ENCODE measurements at places on chromosomes 13 and 19.
A peak's percentile ranks its signal among the peaks of the same experiment; 100 is the strongest.

GRCh38 chr13:113584870-113585671 is 518 bp downstream of the TFDP1 start:
- DNase-seq, result no peak

DNA sequence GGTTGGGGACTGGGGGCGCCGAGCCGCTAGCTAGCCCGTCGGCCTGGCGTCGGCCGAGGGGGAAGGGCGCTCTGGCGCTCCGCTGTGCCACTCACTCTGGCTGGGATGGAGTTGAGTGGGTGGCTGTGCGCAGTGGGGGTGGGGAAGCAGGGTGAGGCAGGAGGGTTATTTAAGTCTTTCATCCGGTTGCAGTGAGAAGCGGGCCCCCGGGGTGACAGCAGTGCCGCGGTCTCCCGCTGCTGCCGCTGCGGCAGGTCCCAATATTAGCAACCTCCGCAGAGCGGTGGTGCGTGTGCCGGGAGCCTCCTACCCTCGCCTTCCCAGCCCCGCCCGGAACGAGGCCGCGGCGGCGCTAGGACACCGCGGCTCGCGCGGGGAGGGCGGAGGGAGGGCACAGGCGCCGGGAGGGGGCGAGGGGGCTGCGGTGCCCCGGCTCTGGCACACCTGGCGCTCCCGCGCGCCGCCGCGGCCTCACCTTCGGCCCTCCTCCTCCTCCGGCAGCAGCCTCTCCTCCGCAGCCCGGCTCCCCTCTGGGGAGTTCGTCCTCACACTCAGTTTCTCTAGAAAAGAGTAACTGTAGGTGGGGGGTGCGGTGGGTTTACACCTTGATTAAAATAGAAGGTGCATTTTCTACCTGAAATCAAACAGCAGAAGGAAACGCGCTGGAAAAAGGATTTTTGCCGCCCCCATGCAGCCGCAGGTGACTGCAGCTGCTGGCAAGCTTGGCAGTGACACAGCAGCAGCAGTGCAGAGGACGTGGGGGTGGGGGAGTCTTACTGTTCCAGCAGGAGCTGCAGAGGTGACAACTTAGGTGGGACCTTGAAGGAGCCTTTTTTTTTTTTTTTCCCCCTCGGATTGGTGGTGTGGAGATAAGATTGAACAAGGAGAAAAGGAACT is 4.5 kb downstream of the FGF9 start:
- DNase-seq, result no peak

DNA sequence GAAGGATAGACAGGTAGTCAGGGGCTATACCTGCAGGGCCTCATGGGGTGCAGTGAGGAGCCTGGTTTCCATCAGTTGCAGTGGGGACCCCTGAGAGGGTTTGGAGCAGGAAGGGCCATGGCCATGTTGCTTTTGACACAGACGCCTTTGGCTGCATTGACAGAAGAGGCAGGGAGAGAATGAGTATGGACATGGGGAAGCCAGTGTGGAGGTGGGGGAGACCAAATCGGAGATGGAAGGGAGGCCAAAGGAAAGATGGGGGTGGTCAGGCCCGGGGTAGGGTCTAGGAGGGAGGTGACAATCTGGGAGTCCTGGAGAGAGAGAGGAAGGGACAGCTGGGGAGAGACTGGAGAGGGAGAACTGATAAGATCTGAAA is 1.3 kb downstream of the HSD11B1L start:
- no peak for DNase-seq

GRCh38 chr13:43988302-43988701 is 108.6 kb downstream of the LACC1 start:
- DNase-seq, result no peak

GRCh38 chr13:102912599-102912998 is 66.8 kb downstream of the ERCC5 start:
- DNase-seq, result no peak

DNA sequence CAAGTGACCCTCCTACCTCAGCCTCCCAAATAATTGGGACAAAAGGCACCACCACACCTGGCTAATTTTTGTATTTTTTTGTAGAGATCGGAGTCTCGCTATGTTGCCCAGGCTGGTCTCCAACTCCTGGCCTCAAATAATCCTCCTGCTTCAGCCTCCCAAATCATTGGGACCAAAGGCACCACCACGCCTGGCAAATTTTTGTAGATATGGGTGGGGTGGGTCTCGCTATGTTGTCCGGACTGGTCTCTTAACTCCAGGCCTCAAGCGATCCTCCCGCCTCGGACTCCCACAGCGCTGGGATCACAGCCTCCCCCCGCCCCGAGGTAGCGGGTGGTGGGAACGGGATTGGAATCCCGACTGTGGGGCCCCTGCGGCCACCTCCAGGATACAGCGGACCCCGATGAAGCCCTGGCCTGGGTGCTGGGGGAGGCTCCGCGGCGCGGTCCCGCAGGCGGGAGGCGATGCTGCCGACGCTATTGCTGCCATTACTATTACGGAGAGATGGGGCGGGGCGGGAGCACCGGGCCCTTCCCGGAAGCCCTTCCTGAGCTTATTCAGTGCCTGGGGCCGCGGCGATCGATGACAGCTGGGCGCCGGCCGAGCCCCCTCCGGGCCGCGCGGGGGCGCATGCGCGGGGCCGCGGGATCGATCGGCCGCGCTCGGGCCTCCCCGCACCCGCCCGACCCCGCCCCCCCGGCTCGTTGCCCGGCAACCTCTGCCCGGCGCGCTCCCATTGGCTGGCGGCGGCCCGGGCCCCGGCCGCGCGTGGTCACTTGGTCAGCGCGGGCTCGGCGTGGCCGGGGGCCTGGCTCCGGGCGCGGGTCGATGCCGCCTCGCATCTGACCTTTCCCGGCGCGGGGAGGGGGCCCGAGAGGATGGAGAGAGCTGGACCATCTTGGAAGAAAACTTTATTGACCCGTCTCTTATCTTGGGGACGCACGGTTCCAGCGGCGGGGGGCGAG is 27.9 kb upstream of the ONECUT3 start:
- peak; percentile 85 for DNase-seq

GRCh38 chr13:105732806-105733529 is 802.5 kb downstream of the EFNB2 start:
- DNase-seq, result no peak

- no peak for DNase-seq
Observed at GRCh38 chr13:96091164-96092117, 1.5 kb downstream of the HS6ST3 start.

DNA sequence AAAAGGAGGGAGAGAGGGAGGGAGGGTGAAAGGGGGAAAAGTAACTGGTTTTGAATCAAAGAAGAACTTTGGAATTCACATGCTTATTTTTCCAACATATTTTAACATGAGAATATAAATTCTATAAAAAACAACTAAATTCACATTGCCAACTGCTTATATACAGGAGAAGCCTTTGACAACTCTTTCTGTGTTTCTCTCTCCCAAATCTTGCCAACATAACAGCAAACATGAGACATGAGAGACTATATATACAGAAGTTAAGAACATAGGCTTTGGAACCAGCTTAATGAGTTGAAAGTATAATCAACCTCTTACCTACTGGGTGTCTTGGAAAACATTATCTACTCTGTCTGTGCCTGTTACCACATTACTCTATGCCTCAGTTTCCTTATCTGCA is 493.3 kb downstream of the RFC3 start:
- no peak for DNase-seq

GRCh38 chr19:53908106-53908934 is 758 bp upstream of the CACNG7 start:
- DNase-seq, result no peak

GRCh38 chr13:41383386-41383785 is 72.3 kb downstream of the NAA16 start:
- DNase-seq, result no peak
